ENCODE measurements at places on chromosomes 2 and 18.

GRCh38 chr2:105144941-105145300 lies 96.6 kb upstream of the GPR45 start:
- DNase-seq, result no peak

DNA sequence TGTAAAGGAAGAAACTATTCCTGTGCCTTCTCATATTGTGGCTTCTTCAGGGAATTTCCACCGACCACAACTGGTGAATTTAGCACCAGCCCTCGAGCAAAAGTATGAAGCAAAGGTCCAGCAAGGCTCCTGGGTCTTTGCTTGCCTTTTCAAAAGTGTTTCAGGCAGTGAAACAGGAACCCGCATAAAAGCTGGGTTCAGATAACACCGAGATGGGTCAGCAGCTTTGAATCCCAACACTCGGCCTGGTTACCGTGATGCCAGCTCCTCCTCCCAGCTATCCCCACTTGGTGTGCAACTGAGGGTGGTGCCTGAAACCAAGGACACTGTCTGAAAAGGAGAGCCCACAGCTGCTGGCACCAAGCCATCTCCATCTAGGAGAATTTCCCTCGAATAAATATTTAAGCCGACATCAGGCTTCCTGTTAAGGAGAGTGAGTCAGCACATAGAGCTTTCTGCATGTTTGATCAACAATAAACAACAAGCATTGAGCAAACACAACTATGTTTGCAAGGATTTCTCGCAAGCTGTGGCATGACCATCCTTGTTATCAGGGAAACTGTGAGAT lies 69.5 kb downstream of the ANTXR1 start:
- DNase-seq, result no peak

DNA sequence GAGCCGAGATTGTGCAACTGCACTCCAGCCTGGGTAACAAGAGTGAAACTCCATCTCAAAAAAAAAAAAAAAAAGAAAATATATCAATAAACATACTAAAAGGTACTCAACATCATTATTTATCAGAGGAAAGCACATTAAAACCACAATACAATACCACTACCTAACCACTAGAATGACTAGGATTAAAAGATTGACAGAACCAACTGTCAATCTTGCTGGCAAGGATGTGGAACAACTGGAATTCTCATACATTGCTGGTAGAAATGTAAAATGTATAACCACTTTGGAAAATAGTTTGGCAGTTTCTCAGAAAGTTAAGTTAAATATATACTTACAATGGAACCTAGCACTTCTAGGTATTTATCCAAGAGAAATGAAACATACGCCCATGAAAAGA lies 88.6 kb downstream of the B3GNT2 start:
- no peak for DNase-seq

- DNase-seq, result no peak
These were observed 70.8 kb downstream of the DHRS9 start for GRCh38 chr2:169139993-169140767.

- no peak for DNase-seq
These were observed 856.4 kb downstream of the RNF144A start for GRCh38 chr2:7773362-7774360.

- DNase-seq, result no peak
These were observed 36.9 kb downstream of the NGEF start for GRCh38 chr2:232976176-232976575.

GRCh38 chr18:76970770-76971559 lies 148.6 kb downstream of the ZNF236 start:
- DNase-seq, result no peak

GRCh38 chr2:69683170-69683971 lies 39.8 kb upstream of the AAK1 start:
- no peak for DNase-seq

GRCh38 chr2:88437010-88437409 lies 15.5 kb downstream of the FOXI3 start:
- DNase-seq, result no peak

DNA sequence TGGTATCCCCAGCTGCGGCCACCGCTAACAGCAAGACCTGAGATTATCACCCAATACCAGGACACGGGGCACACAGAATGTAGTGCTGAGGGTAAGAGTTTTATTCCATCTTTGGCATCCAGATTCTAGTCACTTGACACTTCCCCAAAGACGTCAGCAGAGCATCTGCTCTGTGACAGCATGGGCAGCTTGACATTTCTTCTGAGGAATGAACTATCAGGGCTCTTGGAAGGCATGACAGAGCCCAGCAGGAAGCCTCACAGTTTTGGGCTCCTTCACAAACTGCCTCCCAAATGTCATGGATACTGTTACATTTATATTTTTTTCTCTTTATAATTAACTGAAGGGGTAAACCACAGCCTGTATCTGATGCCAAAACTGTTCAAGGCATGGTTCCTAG lies 1010.7 kb downstream of the TDRD15 start:
- no peak for DNase-seq

DNA sequence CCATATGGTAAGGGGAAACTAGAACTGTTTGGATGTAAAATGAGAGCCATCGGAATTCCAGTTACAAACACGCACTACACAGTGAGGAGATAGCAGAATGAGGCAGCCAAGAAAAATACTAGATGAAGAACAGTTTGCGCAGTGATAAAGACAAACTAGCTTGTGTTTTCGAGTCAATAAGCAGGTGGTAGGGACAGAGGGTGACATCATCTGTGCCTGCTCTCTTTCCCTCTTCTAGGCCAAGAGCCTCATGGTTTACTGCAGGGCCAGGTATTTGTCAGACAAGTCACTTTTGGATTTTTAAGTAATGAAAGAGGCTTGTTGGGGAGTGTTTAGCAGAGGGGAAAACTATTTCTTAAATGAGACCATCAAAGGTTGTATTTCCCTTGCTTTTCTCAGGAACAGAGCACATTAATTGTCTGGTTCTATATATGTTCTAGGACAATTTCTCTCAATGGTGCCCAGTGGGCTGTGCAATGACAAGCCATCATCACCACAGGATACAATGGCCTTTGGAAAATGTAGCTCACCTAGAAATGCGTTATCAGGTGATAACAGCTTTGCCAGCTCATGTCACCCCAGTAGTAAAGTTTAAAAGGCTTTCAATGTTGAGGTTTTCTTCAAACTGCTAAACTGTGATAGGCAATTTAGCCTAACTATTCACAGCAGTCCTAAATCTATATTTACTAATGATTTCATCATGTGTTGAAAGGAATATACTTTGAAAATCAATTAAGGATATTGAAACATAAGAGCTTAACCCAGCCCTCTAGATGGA lies 1210.3 kb upstream of the ZEB2 start:
- no peak for DNase-seq

DNA sequence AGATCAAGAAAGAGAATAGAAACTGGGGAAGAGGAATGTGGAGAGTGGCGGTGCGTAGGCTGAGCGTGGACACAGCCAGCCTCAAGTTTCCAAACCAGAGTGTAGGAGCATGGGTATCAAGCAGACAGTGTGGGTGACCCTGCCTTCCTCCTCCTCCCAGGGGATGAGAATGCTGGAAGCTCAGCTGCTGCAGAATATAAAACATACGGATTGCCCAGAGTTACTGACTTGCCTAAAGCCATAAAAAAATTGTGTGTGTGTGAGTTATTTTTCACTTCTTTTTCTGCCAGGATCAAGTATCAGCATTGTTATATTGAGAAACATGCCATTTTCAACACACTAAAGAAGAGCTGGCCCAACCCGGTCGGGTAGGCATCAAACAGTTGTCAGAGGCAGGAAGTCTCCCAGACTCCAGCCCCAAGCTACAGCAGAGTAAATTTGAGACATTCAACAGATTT lies 333.3 kb upstream of the ACVR2A start:
- no peak for DNase-seq

- DNase-seq, result no peak
These were observed 54.4 kb downstream of the EPHA4 start for GRCh38 chr2:221517696-221518151.

- DNase-seq, result no peak
These were observed 220.2 kb upstream of the SMAD7 start for GRCh38 chr18:49170925-49171505.

- no peak for DNase-seq
These were observed 672 bp downstream of the ATP6V1B1 start for GRCh38 chr2:70936165-70936978.

DNA sequence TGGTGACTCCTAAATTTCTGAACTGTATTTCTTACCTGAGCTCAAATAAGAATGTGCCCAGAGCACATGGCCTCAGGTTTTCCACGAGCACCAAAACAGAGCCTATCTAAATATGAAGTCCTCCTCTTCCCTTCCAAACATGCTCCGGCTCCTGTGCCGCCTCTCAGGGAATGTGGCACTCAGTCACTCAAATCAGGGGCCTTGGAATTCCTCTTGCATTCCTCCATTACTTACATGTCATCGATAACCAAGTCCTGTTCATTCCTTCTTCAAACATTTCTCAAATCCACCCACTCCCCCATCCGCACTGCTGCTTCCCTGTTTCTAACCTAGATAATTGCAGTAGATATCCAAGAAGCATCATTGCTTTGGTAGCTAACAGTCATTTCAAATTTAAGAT lies 151.4 kb downstream of the CHST9 start:
- DNase-seq, result no peak

DNA sequence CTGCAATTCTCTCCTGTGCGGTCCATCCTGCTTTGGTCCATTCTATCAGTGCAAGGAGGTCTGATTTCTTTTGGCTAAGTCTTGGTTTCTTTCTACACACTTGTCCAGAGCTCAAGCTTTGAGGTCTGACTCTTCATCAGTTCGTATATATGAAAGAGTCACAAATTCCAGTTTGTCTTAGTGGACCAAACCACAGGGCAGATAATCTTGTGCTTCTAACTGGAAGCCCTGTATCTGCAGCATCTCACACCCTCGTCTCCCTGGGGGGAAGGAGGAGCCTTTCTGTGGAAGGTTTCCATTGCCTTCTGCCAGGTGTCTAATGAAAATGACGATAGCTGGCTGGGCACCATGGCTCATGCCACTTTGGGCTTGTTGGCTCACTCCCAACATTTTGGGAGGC lies 148.5 kb downstream of the SPP2 start:
- DNase-seq, result no peak

DNA sequence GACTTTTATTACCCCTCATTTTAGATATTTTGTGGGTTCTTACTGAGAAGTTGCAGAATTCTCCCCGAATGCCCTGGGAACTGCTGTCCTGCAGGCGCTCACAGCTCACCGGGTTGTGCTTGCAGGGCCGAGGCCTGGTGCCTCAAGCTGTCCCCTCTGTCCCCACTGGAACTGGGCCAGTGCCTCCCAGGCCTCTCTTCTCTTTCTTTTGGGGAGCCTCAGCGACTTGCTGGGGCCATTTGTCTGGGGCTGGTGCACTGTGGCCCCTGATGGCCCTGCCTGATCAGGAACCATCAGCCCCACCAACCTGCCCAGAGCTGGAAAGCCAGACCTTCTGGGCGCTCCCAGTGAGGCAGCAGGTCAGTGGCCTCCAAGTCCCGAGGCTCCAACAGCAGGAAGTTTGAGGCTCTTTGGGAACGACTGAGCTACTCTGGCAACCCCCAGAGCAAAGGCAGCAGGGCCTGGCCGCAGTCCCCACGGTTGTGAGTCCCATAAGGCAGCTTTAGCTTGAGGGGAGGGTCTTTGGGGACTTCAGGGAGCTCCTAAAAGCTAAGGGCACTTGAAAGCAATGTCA lies 14.7 kb upstream of the NEU4 start:
- no peak for DNase-seq

GRCh38 chr2:104874230-104874629 lies 20.3 kb downstream of the POU3F3 start:
- no peak for DNase-seq

- DNase-seq, result no peak
These were observed 127.8 kb downstream of the MYO3B start for GRCh38 chr2:170305711-170306110.

DNA sequence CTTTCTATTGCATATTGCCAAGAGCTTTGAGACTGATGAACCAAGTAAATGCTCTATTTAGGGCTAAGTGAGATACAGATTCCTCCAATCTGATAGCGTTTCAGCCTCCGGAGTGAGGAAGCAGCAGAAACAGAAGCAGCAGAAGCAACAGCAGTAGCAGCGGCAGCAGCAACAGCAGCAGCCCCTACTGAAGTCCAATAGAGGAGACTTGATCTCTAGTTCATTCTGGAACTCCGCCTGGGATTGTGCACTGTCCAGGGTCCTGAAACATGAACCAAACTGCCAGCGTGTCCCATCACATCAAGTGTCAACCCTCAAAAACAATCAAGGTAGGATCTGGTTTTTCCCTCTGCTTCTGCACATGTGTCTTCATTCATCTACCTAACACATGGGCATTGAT lies at the start of gene DPP10:
DPP10 (plus strand) TSS at position 132 of the 400 bp plus-strand sequence.
- DNase-seq, result peak; percentile 19

DNA sequence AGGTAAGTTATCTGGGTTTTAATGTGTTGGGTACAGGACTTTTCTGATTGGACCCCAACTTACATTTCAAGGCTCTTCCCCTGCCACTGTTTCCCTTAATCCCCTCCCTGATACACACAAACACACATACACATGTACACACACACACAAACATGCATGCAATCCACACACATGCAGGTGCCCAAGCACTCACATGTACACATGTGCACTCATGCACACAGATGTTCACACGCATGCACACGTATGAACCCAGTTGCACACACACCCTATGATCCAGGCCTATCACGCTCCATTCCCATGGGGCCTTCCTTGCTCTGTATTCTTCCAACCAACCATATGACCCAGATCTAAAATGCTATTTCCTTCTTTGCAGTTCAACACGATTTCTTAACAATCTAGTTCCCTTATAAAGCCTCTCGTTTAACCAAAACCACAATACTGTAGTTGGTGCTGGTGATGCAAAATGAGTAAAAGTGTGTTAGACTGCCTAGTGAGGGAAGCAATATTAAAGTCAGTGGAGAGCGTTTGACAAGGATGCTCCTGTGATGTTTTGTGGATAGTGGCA lies 11.1 kb downstream of the SERPINB8 start:
- DNase-seq, result no peak

DNA sequence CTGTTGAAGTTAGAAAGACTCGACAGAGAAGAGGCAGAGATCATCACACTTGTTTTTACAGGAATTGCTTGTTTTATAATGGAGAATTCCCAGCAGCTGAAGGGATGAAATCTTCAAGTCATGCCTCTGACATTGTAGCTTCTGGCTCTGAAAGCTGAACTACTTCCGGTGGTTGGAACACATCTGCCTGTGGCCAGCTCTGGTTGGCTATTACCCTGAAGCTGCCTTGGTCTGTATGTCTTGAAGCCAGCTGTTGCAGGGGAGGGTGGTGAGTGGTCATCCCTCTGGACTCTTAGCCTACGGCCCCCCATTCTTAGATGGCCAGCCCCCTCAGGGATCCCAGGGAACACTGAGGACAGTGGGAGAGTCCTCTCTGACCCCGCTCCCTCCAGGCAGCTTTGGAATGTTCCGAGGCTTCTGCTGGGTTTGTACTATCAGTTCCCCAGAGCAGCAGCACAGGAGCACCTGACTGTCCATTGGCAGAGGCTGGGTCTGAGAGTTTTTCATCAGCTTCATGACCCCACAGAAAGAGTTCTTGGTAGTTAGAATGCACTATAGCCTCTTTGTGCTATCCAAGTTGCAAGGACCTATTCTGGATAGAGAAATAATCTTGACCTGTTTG lies 87.4 kb upstream of the CAPN13 start:
- no peak for DNase-seq

- DNase-seq, result no peak
These were observed 145.8 kb upstream of the ACAA2 start for GRCh38 chr18:49959176-49959575.

Measured in hypothalamus (tissue), 51 donors.